ENCODE measurements at places on chromosomes 5 and 9.

GRCh38 chr9:135308821-135309762 is 170.5 kb upstream of the PPP1R26 start:
- DNase-seq, result no peak

DNA sequence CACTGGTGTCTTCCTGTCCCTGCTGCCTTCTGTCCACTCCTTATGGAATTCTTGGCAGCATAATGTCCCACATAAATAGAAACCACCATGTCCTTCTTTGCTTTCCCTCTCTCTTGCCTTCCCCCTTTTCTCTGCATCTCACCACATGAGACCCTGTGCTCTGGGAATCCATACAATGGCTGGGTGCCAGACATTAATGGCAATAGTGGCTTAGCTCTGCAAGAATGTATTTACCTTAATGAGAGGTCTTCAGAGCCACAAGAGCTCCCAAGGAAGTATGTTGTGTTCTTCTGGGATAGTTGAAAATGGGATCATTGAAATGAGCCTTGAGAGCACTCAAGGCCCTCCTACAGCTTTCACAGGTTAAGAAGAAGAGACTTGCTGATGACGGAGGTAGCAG is 58.7 kb downstream of the ADAMTS16 start:
- no peak for DNase-seq

DNA sequence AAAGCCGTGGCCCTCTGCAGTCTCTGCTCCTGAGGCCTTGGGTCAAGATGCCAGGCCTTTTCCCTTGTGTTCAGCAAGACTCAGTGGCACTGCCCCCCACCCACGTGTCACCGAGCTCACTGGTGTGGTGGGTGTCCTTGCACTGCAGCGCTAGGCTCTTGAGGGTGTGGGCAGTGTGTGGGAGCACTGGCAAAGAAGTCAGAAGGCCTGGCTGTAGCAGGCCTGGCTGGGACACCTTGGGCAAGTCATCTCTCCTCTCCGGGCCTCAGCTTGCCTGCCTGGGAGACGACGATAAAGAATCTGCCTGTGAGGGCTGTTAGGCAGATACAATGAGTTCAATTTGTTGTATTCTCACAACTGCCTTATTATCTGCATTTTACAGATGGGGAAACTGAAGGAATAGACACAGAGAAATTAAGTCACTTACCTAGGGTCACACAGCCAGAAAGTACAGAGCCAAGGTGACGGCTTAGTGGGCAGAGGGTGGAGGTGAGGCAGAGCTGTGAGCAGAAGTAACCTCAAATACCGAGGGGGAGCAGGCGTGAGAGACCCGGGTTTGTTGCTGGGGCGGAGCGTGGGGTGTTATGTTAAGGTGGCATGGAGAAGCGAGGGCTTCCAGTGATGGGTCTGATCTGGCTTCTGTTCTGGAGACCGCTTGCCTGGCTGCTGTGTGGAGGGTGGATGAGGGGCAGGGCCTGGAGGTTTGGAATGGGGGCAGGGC is 1.4 kb downstream of the TSPAN17 start:
- no peak for DNase-seq

- no peak for DNase-seq
These were observed 37.5 kb downstream of the SLC44A1 start for GRCh38 chr9:105281926-105282325.

- DNase-seq, result no peak
These were observed 12.7 kb upstream of the TRIM32 start for GRCh38 chr9:116674210-116674980.

DNA sequence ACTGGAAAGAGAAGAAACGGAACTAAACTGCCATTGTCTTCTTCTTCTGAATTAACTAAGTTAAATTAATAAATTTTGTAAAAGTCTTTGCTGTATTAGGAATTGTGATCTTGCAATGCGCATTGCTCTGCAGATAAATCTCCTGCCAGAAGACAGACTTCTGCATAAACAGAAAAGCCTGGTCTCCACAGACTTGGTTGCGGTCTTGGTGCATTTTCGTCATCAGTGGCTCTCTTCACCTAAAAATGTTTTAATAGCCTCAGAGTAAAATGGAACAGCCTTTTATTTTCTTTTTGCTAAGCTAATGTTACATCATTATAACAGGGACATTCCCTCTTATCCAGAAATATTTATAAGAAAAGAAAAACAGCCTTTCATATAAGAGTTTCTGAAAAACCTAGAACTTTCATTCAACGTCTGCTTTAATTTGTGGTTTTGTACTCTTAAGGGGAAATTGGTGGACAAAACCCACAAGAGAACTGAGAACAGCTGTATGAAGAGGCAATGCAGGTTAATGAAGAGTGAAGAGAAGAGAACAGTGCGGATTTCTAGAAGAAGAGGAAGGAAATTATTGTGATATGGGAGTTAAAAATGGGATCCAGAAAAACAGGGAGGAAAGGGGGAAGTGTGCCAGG is 10.1 kb downstream of the IFNA5 start:
- DNase-seq, result no peak

- DNase-seq, result peak; percentile 88
These were observed 7.8 kb downstream of the RAPGEF1 start for GRCh38 chr9:131732061-131732526.

DNA sequence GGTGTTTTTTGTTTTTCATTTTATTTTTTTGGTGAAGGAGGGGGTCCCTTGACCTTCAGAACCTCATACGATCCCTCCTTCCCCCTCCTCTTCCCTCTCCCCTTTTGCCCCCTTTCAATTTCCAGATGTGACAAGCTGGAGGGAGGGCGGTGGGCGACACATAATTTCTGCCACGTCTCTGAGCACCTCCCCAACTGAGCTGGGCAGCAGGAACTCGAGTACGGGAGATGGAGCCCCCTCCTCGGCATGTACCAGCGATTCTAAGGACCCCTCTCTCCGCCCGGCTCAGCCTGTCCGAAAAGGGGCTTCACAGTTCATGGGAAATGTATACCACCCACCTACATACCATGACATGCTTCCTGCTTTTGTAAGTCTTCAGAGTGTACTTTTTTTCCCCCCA is 52.4 kb downstream of the PRRC2B start:
- DNase-seq, result no peak

DNA sequence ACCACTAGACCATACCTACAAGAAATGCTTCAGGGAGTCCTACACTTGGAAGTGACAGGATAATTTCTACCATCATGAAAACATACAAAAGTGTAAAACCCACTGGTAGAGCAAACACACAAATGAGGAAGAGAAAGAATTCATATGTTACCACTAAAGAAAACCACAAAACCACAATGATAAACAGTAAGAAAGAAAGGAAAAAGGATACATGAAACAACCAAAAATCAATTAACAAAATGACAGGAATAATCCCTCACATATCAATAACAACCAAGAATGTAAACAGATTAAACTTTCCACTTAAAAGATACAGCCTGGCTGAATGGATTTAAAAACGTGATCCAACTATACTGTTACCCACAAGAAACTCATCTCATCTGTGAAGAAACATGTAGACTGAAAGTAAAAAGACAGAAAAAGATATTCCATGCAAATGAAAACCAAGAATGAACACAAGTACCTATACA is 83.4 kb downstream of the LPAR1 start:
- no peak for DNase-seq

DNA sequence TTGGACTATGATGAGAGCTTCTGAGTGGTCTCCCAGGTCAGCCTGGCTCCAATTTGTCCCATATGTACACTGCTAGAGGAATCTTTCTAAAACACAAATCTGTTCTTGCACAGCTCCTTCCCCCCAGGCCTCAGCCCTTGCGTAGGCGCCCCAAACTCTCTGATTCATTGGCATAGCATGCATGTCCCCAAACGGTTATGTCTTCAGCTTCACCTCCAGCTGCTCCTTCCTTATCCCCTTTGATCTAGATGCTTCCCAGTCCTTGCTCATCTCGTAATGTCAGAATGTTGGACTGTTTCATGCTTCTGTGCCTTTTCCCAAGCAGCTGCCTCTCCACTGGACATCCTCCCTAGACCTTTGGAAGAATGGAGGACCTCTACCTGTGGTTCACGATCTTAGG is 60.1 kb upstream of the BASP1 start:
- DNase-seq, result no peak

DNA sequence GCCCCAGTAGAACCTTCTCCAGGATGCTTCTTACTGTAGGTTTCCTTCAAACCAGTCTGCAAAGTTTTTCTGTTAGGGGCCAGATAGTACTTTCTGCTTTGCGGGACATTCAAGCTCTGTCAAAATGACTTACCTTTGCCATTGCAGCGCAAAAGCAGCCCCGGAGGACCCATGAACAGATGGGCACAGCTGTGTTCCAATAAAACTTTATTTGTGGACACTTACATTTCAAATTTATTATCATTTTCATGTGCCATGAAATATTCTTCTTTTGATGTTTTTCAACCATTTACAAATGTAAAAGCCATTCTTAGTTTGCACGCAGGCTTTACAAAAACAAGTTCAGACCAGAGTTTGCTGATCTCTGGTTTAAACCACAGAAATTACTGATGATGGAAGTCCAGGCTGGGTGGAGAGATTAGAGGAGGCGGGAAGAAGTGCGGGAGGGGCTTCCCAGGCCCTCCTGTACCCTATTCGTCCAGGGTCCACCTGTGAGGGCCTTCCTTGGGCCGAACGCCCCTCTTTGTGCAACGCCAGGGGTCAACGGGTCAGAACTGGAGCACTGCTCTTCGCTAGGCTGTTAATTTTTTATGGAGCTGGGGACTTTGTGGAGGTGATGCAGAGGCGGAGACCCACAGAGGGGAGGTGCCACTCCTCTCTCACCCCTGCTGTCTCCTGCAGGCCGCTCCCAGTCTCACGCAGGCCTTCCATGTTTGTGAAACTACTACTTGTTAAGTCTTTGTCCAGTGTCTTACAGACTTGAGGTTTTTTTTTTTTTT is 7.6 kb upstream of the ASS1 start:
- no peak for DNase-seq

DNA sequence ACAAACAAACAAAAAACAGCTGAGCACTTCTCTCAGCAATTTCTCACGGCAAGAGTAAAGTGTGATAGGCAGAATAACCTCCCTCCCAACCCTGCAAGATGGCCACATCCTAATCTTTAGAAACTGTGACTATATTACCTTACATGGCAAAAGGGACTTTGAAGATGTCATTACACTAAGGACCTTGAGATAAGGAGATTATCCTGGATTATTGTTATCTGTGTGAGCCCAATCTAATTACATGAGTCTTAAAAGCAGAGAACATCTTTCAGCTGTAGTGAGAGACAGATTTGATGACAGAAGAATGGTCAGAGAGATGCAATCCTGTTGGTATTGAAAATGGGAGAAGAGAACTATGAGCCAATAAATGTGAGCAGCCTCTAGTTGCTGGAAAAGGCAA is 347.9 kb downstream of the CDH9 start:
- no peak for DNase-seq

- DNase-seq, result no peak
These were observed at the start of gene STXBP1 for GRCh38 chr9:127611899-127612790. Gene STXBP1 (plus strand): TSS chr9:127612277. CDS start chr9:127612404, 127 bp downstream.

DNA sequence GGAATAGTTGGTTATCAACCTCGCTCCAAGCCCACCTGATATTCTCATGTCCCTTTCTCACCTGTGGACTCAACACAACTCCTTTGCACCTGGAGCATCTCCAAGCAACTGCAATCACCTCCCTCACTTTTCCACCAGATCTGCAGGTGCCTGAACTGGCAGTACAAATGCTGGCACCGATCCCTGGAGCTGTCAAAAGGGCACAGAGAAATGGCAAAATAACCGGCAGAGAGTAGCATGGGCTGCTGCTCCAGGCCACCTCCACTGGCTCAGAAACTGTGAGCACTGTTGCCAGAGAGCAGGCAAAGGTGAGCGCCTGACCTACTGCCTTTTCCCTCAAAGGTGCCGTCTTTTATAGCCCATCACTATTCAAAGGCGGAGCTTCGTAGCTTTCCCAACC is 14.7 kb downstream of the EQTN start:
- no peak for DNase-seq

- no peak for DNase-seq
These were observed 6.5 kb downstream of the NTNG2 start for GRCh38 chr9:132168347-132168746.

DNA sequence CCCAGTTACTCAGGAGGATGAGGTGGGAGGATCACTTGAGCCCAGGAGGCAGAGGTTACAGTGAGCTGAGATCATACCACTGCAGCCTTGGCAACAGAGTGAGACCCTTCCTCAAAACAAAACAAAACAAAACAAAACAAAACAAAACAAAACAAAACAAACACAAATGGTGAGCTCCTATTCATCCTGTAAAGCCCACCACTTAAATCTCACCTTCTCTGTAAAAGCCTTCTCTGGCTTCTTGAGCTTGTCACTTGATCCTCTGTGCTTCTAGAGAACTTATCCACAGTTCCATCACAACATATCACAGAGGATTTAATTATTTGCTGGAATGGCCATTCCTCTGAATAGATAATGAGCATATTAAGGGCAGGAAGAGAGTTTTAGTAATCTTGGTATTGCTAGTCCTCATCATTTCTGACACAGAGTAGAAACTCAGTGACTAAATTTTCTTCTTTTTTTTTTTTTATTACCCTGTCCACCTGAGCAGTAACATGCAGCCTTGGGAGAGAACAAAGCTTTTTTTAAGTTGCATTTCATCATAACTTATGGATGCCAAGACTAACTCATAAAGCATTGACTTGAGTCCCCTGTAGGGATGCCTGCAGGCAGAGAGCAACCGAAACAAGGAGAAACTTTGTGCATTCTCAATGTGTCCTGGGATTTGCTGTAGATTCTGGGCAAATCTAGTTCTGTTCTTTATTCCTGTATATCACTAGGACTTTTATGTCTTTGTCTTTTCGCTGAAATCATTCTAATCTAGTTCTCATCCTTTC is 13.0 kb upstream of the HSPA9 start:
- DNase-seq, result no peak

All from GM04503 (cell line).